NCI-H2081 treated with DMSO at 0.1 percent for 48 hours (cell line): ENCODE measurements at places on chromosomes 4 and X.

DNA sequence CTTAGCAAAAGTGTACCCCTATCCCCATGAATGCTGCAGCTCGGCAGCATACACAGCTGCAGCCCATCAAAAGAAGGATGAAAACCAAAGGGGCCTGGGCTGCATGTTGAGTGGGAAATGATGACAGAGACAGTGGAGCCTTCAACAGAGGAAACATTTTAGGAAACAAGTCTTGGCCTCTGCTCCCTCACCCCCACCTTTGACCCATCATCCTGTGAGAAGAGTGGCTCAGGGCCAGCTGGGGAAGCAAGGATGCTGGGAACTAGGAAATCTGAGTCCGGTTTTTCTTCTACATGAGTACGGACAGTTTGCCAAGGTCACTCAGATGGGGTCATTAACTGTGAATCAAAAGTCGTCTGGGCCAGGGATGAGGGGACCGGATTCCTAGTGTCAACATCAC, 37.2 kb downstream of the IDS start:
- DNase-seq, result no peak

GRCh38 chr4:145619639-145619996, 433 bp downstream of the MMAA start:
- DNase-seq, result peak; percentile 31

- DNase-seq, result no peak
These were observed 2.7 kb upstream of the WDR45 start for GRCh38 chrX:49082271-49082871.

GRCh38 chr4:21097865-21098264, 397.6 kb downstream of the PACRGL start:
- DNase-seq, result no peak

DNA sequence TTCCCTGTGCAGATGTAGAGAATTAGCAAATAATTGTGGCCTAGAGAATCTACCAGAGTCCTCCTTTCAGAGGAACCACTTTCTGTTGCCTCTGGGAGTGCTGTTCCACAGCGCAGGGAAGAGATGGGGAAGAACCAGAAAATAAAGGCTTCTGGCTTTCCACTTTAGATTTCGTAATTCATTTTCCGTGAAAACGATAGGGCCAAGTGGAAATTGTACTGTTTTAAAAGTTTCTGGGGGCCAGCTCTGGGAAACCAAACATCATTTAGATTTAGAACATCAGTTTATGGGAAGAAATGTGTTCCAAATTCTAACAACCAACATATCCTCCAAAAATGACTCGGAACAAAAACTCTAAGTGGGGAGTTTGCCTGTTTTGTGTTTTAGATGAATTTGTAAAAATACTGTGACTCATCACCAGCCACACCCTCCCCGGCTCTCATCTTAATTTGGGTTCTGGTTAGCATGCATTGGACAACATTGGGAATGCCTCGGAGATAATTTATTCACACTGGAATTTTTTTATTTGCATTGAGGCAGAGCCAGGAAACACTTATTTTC, 65.2 kb upstream of the LNX1 start:
- DNase-seq, result no peak

DNA sequence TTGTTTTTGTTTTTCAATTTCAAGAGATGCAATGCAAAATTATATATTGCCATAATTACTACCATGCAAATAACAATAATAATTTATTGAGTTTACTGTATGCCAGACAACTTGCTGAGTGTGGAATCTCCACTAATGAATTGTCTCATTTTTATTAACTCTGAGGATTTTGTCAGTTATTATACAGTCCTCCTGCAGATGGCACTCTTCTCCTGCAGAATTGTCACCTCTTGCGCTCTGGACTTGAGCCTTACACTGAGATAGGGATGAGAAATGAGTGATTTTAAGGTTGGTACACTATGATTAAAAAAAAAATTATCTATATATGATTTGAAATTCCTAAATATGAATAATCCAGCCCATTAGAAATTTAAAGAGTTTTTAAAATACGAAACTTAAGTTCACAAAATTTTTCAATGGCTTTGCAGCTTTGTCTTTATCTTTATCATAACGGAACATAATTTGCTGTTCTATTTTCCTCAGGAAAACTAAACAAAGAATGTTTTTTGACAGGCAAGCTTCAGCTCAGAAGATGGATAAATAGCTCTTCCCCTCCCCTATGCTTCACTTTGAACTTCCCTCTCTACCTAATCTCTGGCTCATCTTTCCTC, 12.7 kb upstream of the PAQR3 start:
- DNase-seq, result peak; percentile 7

GRCh38 chr4:64882311-64883086, 473.2 kb upstream of the TECRL start:
- no peak for DNase-seq

DNA sequence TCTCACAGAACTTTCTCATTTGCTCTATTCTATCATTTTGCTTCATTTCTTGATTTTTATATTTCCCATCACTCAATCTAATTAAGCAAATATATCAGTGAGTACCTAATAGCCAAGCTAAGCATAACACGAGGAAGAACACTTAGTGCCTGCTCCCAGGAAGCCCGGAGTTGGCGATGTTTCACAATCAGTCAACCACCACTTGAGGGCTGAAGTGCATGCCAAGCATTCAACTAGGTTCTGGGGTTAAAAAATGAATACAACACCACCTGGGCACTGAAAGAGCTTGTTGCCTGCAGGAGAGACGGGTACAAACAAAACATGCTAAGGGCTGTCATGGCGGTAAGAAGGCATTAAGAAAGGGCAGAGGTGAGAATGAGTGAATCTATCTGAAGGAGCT, 47.5 kb downstream of the UCHL1 start:
- DNase-seq, result no peak

DNA sequence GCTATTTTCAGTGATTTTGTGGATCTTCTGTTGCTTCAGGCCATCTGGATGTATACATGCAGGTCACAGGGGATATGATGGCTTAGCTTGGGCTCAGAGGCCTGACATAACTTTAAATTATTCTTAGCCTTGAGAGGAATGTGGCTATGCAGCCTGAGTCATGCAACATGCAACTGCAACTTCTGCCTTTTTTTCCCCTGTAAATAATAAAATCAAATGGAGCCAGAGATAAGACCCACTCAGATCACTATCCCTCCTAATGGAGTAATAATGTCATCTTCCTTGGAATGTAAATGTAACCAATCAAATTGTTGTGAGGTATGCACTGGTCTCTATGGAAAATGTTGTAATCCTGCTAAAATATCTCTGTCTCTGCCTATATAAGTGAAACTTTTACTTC, 54.9 kb downstream of the MAGEB17 start:
- DNase-seq, result no peak

DNA sequence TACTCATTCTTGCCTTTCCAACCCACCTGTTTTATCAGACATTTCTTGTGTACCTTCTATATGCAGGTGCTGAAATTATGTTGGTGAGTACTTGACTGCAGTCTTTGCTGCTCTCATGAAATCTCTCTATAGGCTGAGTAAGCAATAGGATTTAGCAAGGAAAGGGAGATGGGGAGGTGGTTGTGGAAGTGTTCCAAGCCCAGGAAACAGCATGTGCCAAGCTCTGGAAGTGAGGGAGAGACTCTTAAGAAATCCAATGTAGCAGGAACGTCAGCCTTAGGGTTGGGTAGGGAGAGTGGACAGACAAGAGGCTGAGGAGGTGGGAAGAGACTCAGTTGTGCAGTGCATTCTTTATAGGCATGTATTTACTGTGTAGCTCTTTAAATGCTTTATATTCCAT, 5.6 kb downstream of the SEPTIN11 start:
- no peak for DNase-seq

GRCh38 chr4:8517946-8518345, 62.2 kb upstream of the GPR78 start:
- DNase-seq, result no peak

- DNase-seq, result no peak
These were observed 13.9 kb downstream of the LCORL start for GRCh38 chr4:18007625-18008024.

DNA sequence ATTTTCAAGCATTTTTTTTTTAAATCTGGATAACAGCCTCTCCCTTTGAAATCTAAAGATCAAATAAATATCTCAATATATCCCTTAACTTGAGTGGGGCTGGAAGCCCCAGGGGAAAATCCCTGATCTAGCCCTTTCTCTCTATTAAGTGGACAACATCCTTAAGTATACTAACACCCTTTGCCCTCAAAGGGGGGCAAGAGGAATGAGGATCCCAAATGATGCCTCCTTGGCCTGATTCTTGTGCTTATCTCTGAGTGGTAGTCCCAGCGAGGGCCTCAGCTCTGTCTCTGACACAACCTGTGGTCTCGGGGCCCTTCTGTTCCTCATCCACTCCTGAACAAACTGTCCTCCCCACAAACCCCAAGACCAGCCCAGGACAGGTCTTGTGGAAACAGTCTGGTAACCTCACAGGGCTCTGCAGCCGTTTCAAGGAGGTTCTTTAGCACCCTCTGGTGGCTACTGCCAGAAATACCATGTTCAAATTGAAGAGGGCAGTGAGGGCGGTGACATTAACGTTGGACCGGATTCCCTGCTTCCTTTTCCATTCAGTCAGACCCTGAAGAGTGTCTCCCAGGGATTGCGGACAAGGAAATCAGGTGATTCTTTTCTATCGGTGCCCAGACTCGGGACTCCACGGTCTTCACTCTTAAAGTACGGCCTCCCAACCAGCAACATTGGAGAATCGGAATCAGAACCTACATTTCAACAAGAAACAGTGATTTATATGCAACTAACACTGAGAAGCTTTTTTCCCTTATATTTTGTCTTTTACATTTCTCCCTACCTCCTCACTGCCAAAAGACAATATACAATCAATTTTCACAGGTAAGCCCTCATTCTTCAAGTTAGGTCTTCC, 13.0 kb downstream of the CXCL13 start:
- DNase-seq, result no peak

DNA sequence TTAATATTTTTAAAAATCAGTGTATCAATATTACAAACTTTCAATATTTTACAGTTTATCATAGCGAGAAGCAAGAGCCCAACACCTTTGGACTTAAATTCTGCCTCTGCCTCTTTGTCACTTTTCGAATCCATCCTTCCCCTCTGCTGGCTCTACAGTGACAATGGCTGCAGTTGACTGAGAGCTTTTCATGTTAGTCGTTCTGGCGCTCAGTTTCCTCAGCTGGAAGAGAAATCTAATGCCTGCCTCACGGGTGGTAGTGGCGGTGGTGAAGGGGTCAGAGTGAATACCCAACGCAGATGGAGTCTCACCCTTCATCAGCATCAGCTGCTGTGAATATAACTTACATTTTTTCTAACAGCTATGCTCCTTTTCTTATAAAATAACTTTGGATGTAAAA, 144.8 kb downstream of the NWD2 start:
- DNase-seq, result no peak

GRCh38 chr4:41866799-41867677, 68.2 kb upstream of the TMEM33 start:
- no peak for DNase-seq

DNA sequence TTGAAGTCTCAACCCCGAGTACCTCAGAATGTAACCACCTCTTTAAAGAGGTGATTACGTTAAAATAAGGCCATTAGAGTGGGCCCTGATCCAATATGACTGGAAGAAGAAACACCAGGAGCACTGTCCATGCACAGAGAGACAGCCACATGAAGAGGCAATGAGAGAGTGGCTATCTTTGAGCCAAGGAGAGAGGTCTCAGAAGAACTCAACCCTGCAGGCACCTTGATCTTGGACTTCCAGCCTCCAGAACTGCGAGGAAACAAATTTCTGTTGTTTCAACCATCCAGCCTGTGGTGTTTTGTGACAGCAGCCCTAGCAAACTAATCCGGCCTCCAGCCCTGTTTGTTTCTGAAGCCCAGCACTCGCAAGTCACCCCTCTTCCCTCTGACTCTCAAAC, 46.3 kb upstream of the ADGRG2 start:
- no peak for DNase-seq

DNA sequence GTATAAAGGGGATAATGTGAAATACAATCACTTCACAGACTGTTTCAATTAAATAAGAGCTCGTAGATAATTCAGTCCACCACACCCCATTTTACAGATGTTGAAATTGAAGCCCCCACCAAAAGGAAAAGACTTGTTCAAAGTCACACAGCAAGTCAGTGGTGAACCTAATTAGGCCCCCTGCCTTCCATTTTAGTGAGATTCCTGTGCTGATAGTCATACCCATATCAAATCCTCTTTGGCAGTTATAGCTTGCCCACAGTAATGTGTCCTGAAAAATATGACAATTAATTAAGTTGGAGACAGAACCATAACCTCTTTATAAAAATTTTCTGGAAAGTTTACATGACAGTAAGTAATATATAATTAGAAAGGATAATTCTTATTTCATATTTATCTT, 58.0 kb downstream of the AR start:
- no peak for DNase-seq

- no peak for DNase-seq
These were observed 1420.4 kb downstream of the RAPGEF2 start for GRCh38 chr4:160523231-160523630.

- DNase-seq, result no peak
These were observed 17.7 kb upstream of the TAB3 start for GRCh38 chrX:30906726-30907125.

- DNase-seq, result no peak
These were observed 186.4 kb downstream of the BCOR start for GRCh38 chrX:39911278-39911897.

DNA sequence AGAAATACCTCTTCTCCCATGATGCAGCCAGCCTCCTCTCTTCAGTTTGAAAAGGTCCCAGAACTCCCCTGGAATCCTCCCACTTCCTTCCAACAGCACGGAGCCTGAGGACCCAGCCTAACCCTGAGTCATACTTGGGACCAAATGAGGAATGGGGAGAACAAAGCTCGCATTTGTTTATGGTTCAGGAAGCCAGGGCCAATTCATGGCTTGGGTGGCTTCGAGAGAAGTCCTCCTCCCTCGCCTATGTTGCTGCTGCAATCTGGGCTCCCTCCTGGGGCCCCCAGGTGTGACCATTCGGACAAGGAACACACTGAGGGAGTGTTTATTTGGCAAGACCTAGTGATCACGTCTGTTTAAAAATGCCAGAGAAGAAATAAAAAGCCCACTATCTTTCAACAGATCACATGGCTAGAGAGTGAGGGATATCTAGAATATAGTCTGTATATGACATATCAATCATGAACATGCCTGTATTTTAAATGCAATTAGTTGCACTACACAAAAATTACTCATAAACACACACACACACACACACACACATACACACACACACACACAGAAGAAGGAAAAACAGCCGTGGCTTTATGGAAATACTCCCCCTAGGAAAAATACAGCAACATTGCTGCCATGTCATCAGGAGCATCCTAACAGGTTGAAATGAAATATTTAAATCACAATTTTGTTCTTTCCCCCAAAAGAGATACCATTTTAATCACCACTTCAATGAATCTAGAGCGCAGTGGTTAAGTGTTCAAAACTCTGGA, 155.7 kb upstream of the MAP3K15 start:
- no peak for DNase-seq

- DNase-seq, result peak; percentile 92
These were observed 152.0 kb downstream of the GRIA2 start for GRCh38 chr4:157372567-157372966.

DNA sequence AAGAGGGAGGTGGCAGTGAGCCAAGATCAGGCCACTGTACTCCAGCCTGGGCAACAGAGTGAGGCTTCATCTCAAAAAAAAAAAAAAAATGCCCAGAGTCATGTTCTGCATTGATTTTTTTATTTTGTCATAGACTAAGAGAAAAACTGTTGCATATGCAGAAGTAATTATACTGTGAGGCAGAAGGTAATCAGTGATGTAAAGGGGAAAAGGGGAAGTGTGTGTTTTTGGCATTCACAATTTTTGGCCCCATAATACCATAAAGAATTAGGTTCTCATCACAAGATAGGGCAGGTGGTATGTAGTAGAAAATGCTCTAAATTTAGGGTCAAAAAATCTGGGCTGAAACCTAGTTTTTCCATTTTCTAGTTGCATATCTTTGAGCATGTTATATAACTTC, 47.3 kb upstream of the GAB1 start:
- DNase-seq, result no peak
